ENCODE measurements at places on chromosomes 12 and 14. TPM values are rescaled to one million over a fixed set of nuclear protein-coding genes. Genes with fewer than 3 reads are reported as not detected.

ADAM21 gene
- not detected for total RNA-seq

ANKRD33 gene
- not detected for total RNA-seq

BHLHE41 gene
- 3.2 TPM for total RNA-seq

PLEKHG7 gene
- 0.12 TPM for total RNA-seq

RTL1 gene
- total RNA-seq: not detected

PZP gene
- not detected for total RNA-seq

AQP2 gene
- total RNA-seq: not detected
